ENCODE measurements at places on chromosomes 7 and 10.

GRCh38 chr7:133310232-133310862, 57.5 kb downstream of the EXOC4 start:
- no peak for DNase-seq

- no peak for DNase-seq
Measured at GRCh38 chr10:112202561-112203241, 19.1 kb upstream of the GPAM start.

DNA sequence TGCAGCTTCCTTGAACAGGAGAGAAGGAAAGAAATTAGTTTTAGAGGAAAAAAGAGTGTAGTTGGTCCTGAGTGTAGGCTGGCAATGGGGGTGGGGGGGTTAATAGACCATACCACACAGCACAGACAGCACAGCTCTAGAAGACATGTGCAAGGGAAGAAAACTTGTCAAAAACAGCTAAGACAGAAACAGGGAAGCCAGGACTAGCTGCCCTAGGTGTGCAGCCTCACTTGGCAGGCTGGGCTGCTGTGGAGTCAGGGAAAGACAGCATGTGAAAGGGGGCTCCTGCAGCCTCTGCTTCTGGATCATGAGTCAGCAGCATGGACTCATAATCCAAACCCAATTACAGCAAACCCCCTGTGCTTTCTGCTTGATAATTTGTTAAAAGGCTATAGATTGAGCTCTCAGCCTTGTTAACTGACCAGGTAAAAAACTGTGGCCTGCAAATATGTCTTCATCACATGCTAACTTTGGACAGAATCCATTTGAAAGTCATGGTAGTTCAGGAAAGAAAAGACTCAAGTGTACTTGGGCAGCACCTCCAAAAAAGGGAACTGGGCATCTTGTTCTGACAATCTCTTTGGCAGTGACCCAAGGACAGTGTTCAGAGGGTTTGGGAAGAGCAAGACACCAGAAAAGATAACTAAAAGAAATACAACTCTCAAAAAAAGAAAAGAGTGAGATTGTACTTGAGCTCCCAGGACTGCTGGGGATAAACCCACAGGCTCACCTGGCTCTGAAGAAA, 142.2 kb upstream of the VWC2 start:
- DNase-seq = no peak

DNA sequence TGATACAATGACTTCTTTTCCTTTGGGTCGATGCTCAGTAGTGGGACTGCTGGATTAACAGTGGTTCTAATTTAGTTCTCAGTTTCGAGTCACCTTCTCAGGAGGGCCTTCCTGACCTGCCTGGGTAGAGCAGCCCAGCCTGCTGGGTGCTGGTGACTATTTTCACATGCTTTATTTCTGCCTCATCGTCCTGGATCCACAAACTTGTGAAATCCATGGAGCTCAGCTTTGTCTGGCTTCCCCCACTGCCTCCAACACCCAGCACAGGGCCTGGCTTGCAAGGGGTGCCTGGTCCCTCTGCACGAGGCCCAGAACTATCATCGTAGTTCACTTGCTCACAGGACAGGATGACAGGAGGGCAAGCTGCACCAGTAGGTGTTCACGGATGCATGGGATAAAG, 46.9 kb downstream of the SPOCK2 start:
- no peak for DNase-seq
